Lower lobe of right lung (tissue), 2 donors: ENCODE measurements at places on chromosomes 3 and 15.
A peak's percentile ranks its signal among the peaks of the same experiment; 100 is the strongest.

- no peak for DNase-seq
These were observed 24.1 kb downstream of the ZNF592 start for GRCh38 chr15:84772467-84772866.

DNA sequence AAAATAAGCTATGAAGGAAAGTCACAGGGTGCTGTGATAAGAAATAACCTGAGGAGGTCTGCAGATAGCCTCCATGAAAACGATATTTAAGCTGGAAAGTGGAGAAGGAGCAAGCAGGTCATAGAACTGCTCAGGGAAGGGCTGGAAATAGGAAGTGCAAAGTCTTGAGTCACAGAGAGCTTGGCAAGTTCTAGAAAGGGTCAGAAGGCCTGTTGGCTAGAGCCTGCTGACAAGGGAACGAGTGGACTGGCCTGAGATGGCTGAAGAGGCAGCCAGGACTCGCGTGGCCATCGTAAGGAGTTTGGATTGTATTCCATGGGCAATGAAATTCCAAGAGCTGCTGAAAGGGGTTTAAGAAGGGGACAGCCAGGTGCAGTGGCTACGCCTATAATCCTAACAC, 64.7 kb upstream of the IL12A start:
- no peak for DNase-seq

GRCh38 chr3:128456776-128457715, 9.6 kb downstream of the DNAJB8 start:
- DNase-seq: no peak

DNA sequence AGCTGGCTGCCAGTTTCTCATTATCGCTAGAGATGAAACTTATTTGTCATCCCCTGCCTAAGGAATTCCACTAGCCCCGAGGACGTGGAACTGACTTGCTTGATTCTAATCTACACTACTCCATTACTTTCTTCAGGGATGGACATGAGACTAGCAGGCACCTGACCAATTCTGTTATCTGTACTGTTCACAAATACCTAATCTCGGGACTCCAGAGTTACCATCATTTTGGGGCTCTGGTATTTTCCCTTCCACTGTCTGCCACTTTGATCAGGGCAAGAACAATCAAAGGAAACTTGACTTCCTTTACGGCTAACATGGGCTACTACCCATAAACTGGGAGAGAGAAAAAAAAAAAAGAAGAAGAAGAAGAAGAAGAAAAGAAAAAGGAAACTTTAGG, 27.8 kb downstream of the BMF start:
- DNase-seq: no peak

- no peak for DNase-seq
These were observed 138.5 kb upstream of the ARPP21 start for GRCh38 chr3:35500641-35501350.

- no peak for DNase-seq
These were observed 480.5 kb upstream of the CBLB start for GRCh38 chr3:106349191-106349881.

- DNase-seq: peak; percentile 80
These were observed 3.3 kb downstream of the STAB1 start for GRCh38 chr3:52498137-52499054.

- DNase-seq: no peak
These were observed 2.3 kb downstream of the ITPR1 start for GRCh38 chr3:4495294-4496086.

DNA sequence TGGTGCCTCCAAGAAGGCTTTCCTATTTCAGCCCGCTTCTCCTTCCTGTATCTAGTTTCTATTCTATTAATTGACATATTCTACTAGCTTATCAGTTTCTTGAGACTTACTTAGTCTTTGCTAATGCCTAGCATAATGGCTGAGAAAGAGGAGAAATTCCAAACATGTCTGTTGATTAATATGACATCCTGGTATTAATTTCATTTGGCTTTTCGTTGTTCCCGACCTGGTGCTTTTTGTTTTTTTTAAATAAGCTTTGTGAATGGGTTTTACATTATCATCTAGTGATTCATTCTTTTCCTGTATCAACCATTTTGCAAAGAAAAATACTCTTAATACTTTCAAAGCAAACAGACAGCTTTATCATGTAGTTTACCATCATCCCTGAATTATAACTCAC, 13.1 kb downstream of the WDR53 start:
- DNase-seq: no peak

- no peak for DNase-seq
These were observed 207.5 kb downstream of the PDCD6IP start for GRCh38 chr3:34005886-34006285.

- no peak for DNase-seq
These were observed 1.3 kb downstream of the HHLA2 start for GRCh38 chr3:108297647-108298046.

DNA sequence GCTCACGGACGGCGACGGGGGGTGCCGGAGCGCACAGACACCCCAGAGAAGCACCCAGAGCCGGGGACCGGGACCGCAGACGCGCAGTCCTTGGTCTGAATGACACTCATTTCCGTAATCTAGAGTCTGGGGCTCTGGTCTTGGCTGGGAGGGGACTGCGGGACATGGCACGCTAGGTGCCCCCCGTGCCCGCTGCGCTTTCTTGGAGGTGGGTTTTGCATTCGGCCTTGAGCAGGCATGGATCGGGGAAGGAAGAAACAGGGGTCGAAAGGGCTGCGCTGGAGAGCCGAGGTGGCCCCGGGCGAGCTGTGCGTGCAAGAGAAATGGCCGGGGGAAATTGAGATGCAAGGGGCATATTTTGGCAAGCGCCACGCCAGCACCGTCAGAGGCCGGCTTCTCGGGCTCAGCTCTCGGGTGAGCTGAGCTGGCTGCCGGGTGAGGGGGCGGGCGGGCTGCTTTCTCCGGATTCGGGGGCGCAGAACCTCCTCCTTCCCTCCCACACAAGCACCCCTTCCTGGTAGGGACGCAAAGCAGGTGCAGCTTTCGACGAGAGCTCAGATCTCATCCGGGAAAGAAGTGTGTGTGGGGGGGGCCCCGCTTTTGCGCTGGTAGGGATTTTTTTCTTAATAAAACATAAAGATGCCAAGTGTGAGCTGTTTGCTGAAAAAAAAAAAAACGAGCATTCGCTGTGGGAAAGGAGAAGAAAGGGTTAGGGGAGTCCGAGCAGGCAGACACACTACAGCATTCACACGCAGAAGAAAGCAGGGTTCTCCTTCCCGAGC, 963 bp upstream of the NTRK3 start:
- no peak for DNase-seq

GRCh38 chr3:125602752-125603649, 7.7 kb upstream of the OSBPL11 start:
- no peak for DNase-seq

- DNase-seq: no peak
These were observed 53.4 kb downstream of the UBE2E1 start for GRCh38 chr3:23859012-23859743.

GRCh38 chr3:134267996-134268395, 17.3 kb upstream of the RYK start:
- DNase-seq: no peak

- DNase-seq: no peak
These were observed 236.8 kb downstream of the OPA1 start for GRCh38 chr3:193829781-193830180.

GRCh38 chr3:43747641-43748040, 56.9 kb downstream of the ABHD5 start:
- no peak for DNase-seq

- no peak for DNase-seq
These were observed 1.1 kb downstream of the PIAS1 start for GRCh38 chr15:68055224-68055705.

GRCh38 chr3:126078866-126079265, 5.1 kb downstream of the SLC41A3 start:
- no peak for DNase-seq

- DNase-seq: no peak
These were observed 12.5 kb downstream of the GSK3B start for GRCh38 chr3:120081719-120082118.

- no peak for DNase-seq
These were observed 21.9 kb upstream of the POLR2M start for GRCh38 chr15:57684491-57685151.

DNA sequence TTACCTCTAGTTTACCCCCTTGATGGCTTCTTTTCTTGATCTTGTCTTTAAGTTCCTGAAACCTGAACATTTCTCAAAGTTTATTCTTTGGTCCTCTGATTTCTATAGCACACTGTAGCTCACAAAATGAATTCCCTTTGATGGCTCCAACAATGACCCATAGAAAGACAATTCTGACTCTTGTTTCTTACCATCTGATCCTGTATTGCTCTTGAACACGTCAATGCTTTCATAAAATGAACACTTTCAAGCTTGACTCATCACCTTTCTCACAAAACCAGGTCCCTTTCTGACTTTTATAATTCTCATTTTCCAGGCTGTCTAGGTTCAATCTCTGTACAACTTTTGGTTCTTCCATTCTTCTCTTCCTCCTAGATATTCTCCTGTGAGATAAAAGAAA, 5.7 kb upstream of the GAP43 start:
- no peak for DNase-seq

GRCh38 chr3:98008855-98009254, 26.3 kb downstream of the GABRR3 start:
- no peak for DNase-seq

GRCh38 chr3:190183121-190183520, 62.4 kb upstream of the P3H2 start:
- DNase-seq: no peak

GRCh38 chr3:177396733-177397132, 199.5 kb upstream of the TBL1XR1 start:
- no peak for DNase-seq

GRCh38 chr3:98555025-98555379, 23.2 kb downstream of the GPR15 start:
- no peak for DNase-seq

GRCh38 chr3:36394176-36394575, 13.9 kb downstream of the STAC start:
- no peak for DNase-seq

DNA sequence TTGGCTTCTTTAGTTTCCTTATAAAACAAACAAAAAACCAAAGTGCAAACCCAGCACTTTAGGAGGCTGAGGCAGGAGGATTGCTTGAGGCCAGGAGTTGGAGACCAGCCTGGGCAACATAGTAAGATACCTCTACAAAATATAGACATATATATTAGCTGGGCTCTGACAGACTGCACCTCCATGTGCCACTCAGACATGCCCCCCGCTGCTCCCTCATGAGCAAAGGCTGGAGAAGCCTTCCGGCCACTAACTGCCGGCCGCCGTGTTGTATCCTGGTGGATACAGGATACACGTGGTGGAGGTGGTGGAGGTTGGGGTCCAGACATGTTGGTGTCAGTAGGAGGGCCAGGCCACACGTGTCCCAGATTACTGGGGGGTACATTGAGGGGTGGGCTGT, 29.4 kb upstream of the CCR4 start:
- DNase-seq: no peak

GRCh38 chr3:81195478-81195877, 566.0 kb downstream of the GBE1 start:
- DNase-seq: no peak

GRCh38 chr3:189988854-189989253, 131.8 kb downstream of the P3H2 start:
- DNase-seq: no peak

GRCh38 chr3:48989796-48990635, at the start of gene P4HTM:
P4HTM (plus strand) TSS chr3:48990241; CDS start chr3:48990257, 16 bp downstream.
- DNase-seq: peak; percentile 86

- DNase-seq: no peak
These were observed 49.7 kb downstream of the TMEM39A start for GRCh38 chr3:119413603-119414280.

GRCh38 chr3:108006881-108007331, 83.9 kb downstream of the CD47 start:
- DNase-seq: no peak

GRCh38 chr15:85402195-85402881, 21.9 kb downstream of the AKAP13 start:
- DNase-seq: no peak

DNA sequence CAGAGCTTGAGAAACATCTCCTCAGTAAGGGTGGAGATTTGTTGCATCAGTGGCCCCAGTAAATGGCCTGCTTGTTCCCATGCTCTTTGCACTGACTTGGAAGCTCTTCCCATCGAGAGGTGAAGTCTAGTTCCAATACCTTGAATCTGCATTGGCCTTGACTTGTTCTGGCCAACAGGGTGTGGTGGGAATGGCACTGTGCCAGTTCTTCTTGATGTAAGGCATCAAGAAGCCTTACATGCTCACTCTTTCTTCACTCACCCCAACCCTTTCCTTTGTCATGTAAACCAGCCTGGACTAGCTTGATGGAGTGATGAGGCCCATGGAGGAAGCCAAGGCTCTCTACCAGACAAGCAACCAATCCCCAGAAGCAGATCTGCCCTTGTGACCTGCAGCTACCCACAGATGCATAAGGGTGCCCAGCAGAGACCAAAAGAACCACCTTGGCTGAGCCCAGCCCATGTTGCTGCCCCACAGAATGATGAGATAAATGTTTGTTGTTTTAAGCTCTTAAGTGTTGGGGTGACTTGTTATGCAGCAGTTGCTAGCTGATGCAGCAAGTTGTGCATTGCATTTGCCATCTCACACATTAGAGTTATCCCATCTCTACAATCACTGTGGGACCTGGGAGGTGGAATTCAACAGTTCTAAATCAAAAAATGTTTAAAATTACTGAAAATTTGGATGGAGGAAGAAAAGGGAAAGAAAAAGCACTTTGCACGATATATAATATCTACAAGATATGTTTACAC, 11.1 kb upstream of the MGLL start:
- no peak for DNase-seq

DNA sequence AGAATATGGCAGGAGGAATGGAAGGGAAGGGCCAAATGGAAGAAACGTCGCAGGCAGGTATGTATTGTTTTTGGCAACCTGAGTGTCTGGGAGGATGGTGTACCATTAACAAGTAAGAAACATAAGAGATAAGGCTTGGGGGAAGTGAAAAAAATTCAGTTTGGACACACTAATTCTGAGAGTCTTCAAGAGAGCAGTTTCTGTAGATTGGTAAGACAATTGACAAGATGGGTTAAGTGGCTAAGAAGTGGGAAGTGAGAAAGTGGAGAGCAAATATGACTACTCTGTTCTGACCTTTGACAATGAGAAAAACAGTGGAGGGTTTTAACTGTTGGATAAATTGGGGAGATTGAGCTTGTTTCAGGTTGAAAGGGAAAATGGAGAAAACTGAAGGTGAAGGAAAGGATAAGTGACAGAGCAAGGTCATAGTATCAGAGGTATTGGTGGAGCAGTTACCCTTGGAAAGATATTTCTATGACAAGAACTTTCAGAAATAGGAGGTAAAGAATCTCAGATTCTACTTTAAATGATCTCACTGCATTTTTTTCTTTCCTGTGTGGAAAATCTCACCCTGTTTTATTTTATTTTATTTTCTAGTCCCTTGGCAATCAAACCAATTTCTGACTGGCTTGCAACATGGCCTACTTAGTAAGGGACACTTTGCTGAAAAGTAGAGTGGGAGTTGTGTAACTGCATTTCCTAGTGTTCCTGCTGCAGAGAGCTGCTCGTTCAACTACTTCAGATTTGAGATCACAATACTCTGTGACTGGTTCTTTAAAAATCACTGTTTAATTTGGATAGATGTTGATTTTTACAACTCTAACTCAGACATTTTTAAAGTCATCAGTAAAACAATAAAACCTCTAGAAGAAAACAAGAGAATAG, 23.1 kb upstream of the GABPB1 start:
- DNase-seq: no peak
